Activated naive CD4-positive, alpha-beta T cell treated with anti-CD3 and anti-CD28 coated beads for 36 hours (primary cell): ENCODE measurements at places on chromosomes 12 and 14.

GRCh38 chr12:13104409-13104808 is 942 bp upstream of the GSG1 start:
- DNase-seq: no peak

DNA sequence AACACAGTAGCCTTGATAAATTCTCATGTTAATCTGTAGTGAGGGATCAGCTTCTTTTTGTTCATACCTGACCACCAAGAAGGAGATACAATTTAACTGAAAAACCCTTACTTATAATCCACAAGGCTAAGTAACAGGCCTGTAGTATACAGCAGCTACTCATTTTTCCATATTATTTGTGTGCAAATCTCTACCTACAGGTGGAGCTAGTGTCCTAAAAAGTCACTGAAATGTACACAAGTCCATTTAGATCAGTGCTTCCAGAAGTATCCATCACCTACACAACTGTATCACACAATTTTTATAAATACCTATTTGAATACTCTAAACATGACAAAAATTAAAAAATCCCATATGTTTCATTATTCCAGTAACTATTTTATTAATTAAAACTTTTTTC is 173.2 kb downstream of the SLC35F4 start:
- no peak for DNase-seq

DNA sequence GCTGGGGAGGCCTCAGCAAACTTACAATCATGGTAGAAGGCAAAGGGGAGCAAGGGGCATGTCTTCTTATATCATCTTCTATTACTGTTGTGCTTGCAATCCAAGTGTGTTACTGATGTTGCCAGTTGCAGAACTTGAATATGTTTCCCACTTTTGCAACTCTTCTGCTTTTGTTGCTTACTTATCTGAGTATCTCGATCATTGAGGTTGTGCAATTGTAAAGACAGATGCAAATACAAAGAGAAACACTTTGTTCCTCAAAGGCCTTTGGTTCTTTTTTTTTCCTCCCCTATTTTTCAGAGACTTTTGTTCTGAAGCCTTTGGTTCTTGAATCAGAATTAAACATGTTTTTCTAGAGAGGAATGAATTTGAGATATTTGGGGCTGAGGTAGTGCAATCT is 3.7 kb upstream of the COX8C start:
- no peak for DNase-seq

DNA sequence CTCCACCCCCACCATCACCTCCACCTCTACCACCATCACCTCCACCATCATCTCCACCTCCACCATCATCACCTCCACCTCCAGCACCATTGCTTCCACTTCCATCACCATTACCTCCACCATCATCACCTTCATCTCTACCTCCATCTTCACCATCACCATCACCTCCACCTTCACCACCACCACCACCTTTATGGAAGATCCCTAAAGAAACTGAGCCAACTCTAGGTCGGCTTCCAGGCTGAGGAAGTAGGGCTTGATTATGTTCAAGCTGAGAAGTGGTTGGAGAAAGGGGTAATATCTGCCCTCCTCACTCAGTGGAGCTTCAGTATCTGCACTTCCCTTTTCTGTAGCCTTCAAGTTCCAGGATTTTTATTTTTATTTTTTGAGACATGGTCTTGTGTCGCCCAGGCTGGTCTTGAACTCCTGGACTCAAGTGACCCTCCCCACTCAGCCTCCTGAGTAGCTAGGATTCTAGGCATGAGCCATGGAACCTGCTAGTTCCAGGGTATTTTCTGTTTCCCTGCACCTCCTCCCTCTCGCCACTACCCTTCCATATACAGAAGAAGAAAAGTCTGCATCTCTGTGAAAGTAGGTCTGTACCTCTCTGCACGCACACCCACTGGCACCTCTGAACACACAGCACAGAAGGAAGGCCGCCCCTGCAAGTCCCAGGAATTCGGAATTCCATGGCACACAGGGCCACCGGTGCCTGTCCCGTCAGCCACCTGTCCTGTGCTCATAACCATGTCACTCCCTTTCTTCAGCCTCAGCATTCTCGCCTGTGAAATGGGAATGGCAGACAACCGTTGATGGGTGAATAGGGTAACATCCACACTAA is 5.9 kb downstream of the ZBTB42 start:
- no peak for DNase-seq

DNA sequence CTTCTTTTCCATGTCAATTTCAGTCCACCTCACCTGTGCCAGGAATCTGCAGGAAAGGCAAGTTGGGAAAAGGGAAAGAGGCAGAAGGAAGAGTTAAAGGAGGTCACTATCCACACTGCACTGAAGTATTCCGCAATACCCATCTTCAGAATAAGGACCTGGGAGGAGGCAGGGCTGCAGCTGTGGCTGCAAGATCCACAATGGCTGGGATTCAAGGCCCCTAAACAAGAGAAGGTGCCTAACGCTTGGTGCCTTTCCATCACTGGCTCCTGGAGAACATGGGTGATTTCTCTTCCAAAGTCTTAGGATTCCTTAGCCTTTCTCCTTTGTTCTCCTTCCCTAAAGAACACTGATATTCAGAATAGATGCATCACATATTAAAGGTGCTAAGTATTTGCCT is 204.0 kb downstream of the GRIN2B start:
- no peak for DNase-seq

DNA sequence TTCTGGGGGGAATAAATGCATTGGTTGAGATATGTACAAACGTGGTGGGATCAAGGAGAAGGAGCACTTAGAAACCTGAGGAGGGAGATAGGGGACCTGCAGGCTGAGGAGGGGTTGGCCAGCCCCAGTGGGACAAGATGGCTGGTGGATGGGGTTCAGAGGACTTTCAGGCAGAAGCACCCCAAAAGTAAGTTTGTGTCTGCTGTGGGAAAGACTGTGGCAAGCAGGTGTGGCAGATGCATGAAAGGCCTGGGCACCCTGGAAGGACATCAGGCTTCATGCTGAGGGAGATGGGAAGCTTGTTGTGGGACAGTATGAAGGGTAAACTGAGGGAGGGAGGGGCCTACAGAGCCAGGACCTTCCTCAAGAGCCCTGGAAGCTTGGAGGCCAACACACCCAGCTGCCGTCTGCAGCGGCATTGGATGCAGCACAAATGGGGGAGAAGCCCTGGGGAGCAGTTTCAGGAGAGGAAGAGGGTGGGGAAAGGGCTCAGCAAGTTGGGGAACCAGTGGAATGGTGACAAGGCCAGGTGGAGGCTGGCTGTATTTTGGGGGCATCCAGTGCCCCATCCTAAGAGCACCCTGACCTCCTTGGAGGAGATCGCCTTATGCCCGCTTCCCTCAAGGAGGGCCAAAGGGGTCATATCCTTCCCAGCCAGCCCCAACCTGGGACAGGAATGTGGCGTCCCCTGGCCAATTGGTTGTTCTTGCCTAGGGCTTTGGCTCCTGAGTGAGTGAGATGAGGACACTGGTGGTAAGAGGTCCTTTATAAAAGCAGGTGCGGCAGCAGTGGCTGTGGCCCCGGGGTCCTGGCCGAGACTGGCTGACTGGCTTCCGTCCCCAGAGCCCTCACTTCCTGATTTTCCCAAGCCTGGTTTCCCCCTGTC is 20.7 kb downstream of the NFKBIA start:
- DNase-seq: no peak

DNA sequence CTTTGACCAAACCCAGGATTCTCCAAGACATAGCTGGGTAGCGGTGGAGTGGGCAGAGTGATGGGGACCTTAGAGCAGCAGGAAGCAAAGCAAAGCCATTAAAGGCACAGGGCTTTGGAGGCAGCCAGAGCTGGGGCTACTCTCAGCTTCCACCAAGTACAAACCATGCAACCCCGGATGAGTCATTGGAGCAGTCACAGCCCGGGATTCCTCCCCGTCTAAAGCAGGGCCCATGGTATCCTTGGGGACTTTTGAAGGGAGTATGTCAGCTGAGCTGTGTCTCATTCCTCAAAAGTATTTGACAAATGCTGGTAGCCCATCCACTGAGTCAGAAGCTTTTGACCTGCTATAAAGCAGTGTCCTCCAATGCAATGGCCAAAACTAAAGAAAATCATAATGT is 9.7 kb upstream of the IFI27 start:
- DNase-seq: no peak

DNA sequence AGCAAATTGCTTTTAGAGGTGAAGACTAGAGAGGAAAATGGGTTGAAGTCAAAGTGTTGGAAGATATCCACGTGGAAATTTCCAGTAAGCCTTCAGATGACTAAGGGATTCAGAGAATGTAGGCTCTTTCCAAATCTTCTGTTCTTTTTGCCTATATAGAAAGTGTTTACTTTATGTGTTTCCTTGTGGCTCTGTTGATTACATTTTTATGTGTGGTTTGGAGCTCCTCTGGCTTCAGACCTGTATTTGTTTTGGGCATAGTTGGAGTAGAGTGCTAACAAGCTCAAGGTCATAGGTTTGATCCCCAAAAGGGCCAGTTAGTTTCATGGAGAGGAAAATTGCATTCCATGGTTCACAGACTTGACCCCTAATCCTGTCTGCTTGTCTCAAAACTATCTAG is 91.9 kb downstream of the IGF1 start:
- no peak for DNase-seq

DNA sequence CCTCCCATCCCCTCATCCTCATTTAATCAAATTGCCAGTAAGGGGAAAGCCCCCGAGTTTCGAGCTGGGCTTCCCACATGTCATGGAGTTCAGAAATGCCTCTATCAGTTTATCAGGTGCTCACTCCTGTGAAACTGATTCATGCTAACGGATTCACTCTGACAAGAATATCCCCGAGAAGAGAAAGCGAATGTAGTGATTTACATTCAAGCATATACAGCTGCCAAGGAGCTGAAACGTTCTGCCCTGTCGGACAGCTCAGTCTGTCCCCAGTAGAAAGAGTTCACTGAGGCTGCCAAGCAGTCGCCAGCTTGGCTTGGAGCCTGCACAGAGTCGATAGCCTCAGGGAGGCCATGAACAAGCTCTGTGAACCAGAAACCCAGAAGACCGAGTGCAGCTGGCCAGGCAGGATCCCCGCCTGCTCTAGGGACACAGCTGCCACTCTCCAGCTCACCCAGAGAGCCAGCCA is 88.4 kb downstream of the TMCC3 start:
- DNase-seq: peak; percentile 11

- peak; percentile 45 for DNase-seq
Measured at GRCh38 chr12:121784460-121784859, 9.0 kb downstream of the RHOF start.

DNA sequence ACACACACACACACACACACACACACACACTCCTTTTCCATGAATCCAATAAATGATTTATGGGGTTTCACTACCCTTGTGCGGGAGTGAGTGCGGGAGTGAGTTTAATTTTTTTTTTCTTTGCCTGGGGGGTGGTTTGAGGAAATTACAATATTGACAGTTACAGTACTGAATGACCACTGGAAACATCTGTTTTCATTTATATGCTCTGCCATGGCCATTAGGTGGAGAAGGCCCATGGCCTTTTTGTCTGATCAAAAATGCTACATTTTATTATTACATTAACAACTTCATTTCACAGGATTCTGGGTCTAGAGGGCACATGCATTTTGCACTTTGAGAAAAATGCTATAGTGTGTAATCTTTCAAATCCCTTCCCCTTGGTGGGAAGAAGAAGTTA is 5.9 kb downstream of the TBX3 start:
- no peak for DNase-seq

GRCh38 chr14:74592476-74593201 is 19.4 kb downstream of the LTBP2 start:
- no peak for DNase-seq

DNA sequence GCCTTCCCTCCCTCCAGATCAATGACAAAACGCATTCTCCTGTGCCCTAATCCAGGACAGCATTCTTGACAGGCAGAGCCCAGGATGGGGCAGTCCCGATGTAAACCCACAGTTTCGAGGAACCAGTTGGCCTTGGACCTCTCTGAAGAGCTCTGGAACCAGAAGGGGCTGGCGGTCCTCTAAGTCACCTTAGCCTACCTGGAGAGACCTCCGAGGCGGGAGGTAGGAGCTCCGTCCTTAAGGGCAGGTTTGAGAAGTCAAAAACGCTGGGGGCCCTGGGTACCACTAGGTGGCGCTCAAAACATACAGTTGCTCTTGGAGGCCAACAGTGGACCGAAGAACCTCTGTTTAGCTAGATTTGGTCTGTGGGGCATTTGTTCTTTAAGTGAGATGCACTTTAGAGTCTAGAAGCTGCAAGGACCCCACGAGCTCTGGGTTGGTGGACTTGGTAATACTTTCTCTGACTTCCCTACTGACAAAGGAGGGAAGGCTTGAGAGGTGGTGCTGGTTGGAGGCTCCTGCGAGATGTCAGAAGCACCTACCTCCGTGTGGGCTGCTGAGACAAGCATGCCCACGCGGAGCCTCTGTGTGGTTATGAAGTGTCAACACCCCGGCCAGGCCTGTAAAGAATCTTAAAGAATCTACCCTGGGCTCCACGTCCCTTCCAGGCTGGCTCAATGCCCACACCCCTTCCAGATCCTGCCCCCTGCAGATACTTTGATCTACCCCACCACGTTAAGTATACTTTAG is 74.8 kb upstream of the CHST11 start:
- DNase-seq: peak; percentile 91

- no peak for DNase-seq
Measured at GRCh38 chr14:21514341-21514740, 3.2 kb upstream of the METTL3 start.

DNA sequence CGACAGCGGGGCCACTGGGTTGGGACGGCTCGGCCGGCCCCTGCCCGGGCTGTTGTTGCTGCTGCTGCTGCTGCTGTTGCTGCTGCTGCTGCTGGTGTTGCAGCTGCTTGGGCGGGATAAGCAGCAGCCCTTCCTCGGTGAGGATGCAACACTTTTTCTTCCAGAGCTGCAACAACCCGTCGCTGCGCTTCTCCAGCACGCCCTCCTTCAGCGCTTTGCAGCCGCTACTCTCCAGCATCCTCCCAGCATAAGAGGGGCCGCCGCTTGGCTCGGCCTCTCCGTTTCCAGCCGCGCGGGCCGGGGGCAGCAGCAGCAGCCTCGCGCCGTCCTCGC is 529 bp downstream of the PHLDA1 start:
- no peak for DNase-seq

GRCh38 chr12:52650520-52651081 is 1.4 kb downstream of the KRT2 start:
- no peak for DNase-seq

DNA sequence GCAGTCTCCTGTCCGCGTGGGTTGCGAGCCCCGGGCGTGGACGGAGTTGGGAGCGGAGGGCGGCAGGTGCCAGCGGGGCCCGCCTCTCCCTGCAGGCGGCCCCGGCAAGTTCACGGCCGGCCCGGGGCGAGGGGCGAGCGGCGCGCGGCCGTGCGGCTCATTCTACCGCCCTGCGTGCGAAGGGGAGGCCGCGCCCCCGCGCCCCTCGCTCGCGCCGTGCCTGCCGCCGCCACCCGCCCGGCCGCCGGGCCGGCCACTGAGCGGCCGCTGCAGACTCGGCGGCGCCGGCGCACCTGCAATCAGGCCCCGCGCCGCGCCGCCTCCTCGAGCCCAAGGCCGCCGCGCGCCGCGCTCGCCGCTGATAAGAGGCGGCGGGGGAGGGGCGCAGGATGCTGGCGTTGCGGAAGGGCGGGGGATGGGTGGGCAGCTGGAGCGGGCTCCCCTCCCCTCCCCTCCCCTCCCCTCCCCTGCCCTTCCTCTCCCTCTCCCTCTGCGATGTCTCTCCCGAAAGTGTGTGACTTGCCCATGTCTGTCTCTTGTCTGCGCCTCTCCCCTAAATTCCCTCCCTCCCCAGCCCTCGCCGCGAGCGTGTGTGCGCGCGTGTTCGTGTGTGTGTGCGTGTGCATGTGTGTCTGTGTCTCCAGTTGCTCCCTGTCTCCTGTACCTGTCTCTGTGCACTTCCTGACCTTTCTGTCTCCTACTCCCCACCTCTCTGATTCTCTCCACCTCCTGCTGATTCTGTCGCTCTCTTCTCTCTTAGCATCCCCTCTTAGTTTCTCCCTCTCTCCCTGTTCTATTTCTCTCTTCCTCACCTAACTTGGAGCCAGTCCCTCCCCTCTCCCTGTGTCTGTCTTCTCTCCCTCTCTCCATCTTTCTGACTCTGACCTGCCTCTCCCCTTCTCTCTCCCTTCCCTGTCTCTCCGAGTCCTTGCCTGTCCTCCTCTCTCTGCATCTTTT is 768.1 kb upstream of the TBX3 start:
- no peak for DNase-seq
